ENCODE measurements at places on chromosomes 6 and 20.

- DNase-seq = no peak
Observed at GRCh38 chr6:53605543-53606235, 59.9 kb downstream of the KLHL31 start.

DNA sequence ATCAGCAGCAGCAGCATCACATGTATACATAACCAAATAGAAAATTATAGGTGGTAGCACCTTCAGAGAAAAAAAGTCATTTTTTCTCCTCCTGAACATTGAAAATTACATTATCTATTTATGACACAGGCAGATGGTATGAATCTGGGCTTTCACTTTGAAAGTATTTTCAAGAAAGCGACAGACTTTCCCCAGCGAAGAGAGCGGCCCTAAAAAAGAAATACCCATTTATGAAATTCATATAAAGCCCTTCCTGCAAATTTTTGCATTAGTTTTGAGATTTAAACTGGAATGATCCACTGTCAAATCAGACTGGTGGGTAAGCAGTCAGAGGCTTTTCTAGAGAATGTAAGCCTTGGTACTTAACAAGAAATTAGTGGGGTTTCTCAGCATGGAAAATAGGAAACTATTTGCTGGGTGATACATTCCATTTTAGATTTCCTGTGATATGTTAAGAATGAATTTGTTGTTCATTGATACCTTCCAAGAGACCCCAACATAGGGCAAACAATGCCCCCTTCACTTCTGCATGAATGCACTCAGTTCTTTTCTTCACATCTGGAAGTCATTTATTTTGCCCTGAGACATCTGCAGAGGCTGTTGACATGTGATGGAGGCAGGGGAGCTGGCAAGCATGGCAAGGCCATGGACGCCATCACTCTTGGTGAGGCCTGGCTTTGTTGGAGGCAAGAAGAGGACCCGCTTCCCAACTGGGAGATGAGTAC, 147.0 kb downstream of the LINC00237 start:
- DNase-seq = no peak

DNA sequence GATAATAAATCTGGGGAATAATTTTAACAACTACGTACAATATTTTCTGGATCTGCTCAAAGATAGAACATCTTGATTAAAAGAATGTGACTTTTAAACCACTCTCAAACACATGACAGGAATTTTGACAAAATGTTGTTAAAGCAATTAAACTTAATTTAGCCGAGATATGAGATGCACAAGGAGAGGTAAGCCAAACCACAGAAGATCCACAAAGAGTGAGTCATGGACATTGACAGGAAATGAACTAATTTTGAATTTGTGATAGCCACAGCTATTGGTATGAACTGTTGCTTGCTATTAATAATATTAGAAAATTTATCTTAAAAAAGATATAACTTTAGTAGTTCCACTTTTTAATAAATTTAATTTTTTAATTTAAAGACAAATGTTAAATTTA, 27.8 kb upstream of the VGLL2 start:
- no peak for DNase-seq

DNA sequence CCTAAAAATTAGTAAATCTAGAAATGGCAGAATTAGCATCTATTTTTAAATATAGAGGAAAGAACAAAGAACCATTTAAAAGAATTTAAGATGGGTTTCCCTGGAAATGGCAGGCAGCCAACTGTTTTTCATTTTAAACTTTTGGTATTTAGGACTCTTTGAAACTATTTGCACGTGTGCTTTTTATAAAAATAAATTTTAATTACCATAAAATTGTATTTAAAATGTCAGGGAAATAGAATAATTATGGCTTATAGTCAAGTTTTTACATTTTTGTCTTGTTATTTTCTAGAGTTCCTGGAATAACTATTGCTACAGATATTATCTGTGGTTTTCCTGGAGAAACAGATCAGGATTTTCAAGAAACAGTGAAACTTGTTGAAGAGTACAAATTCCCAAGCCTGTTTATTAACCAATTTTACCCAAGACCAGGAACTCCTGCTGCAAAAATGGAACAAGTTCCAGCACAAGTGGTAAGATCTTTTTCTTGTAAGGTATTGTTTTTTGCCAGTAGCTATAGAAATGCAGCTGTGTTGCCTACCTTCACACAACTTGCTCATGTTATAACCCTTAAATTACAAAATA, 528.7 kb upstream of the SOX4 start:
- no peak for DNase-seq

DNA sequence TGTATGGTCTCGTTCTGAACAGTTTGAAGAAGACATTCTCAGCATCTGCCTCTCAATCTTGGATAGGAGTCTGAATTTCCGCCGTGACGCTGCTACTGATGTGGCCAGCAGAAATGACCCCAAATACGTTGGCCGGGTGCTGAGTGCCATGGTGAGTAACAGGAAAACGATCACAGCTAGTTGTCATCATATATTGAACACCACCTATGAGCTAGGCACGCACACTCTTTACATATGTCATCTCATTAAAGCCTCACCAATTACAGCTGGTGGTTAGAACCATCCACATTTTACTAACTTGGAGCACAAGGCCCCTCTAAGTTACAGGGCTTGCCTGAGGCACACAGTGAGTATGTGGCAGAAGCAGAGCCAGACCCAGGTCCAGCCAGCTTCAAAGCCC, 17.1 kb downstream of the TGM3 start:
- DNase-seq = no peak

Data from activated CD4-positive, CD25-positive, alpha-beta regulatory T cell (primary cell).